A549 treated with DMSO at 1 μM for 4 hours (cell line): ENCODE measurements at places on chromosomes 5 and 9. TPM values are rescaled to one million over a fixed set of nuclear protein-coding genes. Genes with fewer than 3 reads are reported as not detected.

The SV2C gene
- total RNA-seq, result not detected in 5 replicates

The BRINP1 gene
- total RNA-seq, result 0.15 to 0.26 TPM (median 0.17 TPM) in 5 replicates

The PPWD1 gene
- 18.7 to 21.2 TPM (median 20.6 TPM) in 5 replicates for total RNA-seq

The ARPC5L gene
- 61.1 to 81.9 TPM (median 68.6 TPM) in 5 replicates for total RNA-seq

The GPR150 gene
- 0.08 to 0.14 TPM (median 0.14 TPM) in 4 of 5 replicates, not detected in the other for total RNA-seq

The PRLR gene
- 0.02 to 0.19 TPM (median 0.16 TPM) in 4 of 5 replicates, not detected in the other for total RNA-seq

The ADRA1B gene
- total RNA-seq, result 8.1 to 11.7 TPM (median 10.3 TPM) in 5 replicates

The CD72 gene
- 0.06 to 0.13 TPM (median 0.10 TPM) in 3 of 5 replicates, not detected in the others for total RNA-seq

The PCDHA12 gene
- 2.7 to 3.1 TPM (median 2.9 TPM) in 5 replicates for total RNA-seq

The ELP1 gene
- total RNA-seq, result 16.6 to 23.3 TPM (median 21.5 TPM) in 5 replicates

The SLC36A3 gene
- total RNA-seq, result not detected in 5 replicates

The TMEM215 gene
- total RNA-seq, result not detected in 5 replicates
